Activated gamma-delta T cell (primary cell): ENCODE measurements at places on chromosomes 1 and 21.

GRCh38 chr1:238898856-238899255, 487.5 kb upstream of the CHRM3 start:
- no peak for DNase-seq

DNA sequence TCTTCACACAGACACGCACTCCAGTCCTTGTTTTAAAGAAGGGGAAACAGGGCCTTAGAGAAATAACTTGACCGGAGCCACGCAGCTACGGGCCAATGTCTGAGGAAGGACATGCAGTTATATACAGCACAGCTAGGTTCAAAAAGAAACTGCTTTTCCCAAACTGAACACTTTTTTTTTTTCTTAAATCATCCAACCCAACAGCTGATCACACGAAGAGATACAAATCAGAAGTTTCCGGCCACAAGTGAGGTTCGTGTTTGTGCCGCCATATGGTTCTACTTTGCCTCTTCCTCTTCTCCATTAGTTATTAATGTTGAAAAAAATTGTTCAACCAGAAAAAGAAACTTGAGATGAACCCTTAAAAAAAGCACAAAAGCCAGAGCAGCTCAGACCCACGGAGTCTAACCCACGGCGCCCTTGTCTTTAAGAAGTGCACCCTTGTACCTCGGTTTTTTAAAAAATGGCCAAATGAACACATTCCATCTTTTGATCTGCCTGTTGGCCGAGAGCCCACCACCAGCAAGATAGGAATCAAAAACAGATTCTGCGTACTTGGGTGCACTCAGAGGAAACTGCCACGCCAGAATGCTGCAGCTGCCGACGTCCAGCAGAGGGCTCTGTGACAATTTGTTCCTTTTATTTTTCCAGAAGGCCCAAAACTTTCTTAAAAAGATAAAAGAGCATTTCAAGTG, 78.9 kb downstream of the SLC66A1 start:
- no peak for DNase-seq

GRCh38 chr1:54475946-54476516, 69.8 kb upstream of the SSBP3 start:
- DNase-seq, result no peak

DNA sequence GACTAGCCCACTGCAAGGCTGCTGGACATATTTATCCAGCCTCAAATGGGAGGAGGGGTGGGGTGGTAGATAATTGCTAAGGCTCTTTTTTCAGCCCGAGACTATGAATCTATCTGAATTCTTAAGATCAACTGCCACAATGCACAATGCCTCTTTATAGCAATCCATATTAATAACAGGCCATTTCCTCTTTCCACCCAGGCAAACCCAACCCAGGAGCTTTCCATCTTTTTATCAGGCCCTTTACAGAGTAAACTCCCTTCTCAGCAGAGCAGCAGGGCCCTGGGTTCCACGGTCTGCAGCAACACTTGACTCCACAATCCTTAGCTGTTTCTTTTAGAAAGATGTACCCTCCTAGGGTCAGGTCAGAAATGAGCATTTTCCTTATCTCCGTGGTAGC, 806 bp downstream of the DDOST start:
- DNase-seq, result no peak

GRCh38 chr1:66273656-66274055, 260.3 kb upstream of the SGIP1 start:
- DNase-seq, result no peak

GRCh38 chr1:36284061-36284460, 22.1 kb upstream of the SH3D21 start:
- no peak for DNase-seq

GRCh38 chr1:115654663-115655305, 13.0 kb downstream of the VANGL1 start:
- no peak for DNase-seq

GRCh38 chr21:31872452-31873274, at the start of gene HUNK:
Gene HUNK, plus strand, starts transcription at chr21:31873020. Its CDS starts 655 bp downstream, at chr21:31873675.
- DNase-seq, result no peak

DNA sequence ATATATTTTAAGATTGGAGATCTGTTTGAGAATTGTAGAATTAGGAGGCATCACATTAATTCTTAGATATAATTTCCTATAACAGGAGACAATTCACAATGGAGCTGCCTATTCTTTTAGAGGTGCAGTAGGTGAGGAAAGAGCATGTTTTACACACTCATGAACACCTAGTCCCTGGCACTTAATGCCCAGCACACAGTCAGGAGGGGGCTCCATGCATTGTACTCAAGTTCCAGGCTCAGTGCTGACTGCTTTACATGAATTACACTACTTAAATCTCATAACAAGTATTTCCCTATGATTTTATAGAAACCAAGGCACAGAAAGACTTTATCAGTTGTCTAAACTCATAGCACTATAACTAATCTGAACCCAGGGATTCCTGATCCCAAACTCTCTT, 360 bp upstream of the GBP3 start:
- no peak for DNase-seq

DNA sequence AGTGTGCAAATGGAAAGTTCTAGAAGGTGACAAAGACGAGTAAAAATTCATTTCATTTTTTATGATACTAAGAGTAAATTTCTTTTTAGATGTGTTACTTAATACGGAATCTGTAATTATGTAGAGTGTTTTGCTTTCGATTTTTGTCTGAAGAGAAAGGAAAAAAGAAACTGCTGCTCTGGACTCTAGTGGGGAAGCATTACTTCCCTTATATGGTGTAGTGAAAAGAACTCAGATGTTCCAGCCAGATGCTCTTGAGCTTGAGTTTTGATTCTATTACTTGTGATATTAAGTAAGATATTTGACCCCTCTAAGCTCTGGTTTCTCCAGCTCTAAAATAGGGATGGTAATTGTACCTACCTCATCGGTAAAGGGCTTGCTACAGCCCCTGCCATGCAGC, 12.2 kb upstream of the GPR161 start:
- DNase-seq, result no peak

GRCh38 chr1:12342401-12343003, 112.7 kb downstream of the VPS13D start:
- no peak for DNase-seq

GRCh38 chr1:39788758-39789570, at the start of gene BMP8B:
Gene BMP8B, minus strand, starts transcription at chr1:39788865. Its CDS starts 380 bp downstream, at chr1:39788485.
- peak; percentile 56 for DNase-seq

DNA sequence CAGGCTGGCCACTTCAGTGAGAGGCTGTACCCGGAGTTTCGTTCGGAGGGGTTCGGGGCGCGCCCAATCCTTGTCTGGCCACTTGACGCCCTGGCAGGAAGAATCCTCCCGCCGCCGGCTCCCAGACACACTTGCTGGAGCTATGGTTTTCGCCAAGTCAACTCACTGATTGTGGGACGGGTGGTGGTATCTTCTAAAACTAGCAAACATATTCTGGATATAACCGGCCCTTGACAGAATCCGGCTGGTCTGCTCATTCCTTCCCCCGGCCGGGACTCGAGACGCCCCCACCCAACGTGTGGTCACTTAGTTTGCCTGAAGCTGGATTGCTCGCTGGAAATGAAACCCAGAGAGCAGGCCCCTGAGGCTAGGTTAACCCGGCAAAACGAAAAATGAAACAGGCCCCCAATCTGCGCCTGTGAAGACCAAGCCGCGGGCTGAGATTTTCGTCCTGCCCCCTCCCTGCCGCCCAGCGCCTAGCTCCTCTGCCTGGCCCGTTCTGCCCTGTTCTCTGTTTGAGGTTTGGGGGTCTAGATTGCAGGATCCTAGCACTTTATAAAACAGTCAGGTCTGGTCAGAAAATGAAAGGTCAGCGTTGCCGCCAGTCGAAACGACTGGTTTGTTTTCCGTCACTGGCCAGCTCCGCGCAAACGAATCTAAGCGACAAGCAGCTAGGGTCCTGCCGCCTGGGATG, 4.6 kb downstream of the GFI1 start:
- no peak for DNase-seq

DNA sequence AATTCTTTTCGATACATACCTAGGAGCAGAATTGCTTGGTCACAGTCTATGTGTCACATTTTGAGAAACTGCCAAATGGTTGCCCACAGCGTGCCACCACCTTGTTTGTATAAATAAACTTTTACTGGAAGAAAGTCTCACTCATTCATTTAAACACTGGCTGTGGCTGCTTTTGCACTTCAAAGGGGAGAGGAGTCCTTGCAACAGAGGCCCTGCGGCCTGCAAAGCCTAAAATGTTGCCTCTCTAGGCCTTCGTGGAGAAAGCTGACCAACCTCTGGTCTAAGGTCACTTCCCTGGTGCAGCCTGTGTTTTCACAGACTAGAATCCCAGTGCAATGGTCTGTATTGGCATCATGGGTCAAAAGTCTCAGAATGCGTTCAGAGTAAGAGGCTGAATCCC, 8.3 kb downstream of the RIPK4 start:
- DNase-seq, result no peak

DNA sequence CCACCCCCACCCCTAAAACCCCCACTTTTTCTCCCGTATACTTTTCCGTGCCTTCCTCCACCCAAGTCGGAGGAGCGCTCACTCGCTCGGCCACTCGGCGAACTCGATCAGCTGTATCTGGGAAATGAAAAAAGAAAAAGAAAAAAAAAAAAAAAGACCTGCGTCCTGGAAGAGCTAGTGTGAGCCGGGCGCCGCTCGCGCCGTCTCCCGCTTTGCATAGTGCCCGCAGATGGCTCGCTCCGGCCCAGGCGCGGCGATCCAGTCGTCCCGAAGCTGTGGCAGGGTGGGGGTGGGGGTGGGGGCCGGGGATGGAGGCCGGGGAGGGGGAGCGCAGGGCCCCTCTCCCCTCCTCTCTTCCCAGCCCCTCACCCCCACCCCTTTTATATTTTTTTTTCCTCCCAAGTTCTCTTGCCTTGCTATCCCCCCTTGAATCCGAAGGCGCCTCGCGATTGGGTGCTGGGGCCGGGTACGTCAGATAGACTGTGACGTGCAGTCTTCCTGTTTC, 299 bp upstream of the PROX1 start:
- no peak for DNase-seq

DNA sequence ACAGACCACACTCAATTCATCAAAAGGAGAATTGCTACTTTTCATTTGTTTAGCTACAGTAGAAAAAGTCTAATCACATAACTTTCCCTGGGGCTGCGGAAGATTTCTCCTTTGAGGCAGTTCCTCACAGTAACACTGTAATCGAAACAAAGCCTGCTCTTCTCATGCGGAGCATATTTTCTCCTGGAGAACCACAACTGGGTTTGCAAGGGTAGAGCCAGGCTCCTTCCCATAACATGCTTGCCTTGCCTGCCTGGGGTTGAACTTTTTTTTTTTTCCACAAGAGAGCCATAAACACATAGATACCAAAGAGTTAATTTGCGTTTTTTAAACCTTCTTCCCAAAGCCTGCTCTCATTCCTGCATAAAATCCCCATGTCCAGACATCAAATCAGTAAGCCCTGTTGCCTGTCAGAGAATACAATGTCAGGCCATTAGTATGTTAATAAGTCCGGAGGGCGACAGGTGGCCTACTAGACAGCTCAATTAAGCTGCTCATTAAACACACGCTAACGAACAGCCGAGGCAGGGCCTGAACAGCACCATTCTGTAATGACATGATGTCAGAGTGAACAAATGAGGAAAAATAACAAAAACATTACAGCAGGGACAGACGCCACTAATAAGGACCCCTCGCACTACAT, 107.1 kb upstream of the OLIG2 start:
- no peak for DNase-seq

DNA sequence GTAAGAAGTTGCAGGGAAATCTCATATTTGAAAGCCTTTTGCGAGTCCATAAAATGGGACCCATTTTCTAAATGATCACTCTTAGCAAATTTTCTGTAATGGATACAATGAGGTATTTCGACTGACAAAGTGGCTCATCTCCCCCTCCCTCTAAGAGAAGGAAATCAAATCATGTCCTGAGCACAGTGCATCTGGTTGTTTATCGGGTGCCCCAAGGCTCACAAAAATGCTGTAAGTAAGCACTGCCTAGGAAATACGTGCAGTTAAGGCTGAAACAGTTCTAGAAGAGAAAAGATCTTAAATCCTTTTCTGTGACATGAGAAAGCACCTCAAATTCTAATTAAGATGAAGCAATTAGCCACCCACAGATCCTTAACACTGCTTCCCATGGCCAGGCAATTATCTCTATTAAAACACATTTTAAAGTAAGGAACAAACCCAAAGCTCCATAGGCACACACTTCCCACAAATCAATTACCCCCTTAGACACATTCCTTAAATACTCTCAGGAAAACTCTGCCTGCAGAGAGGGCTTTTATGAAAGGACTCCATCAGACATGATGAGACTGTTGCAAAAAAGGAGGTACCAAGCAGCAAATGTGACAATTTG, 216.3 kb downstream of the KCNH1 start:
- no peak for DNase-seq

DNA sequence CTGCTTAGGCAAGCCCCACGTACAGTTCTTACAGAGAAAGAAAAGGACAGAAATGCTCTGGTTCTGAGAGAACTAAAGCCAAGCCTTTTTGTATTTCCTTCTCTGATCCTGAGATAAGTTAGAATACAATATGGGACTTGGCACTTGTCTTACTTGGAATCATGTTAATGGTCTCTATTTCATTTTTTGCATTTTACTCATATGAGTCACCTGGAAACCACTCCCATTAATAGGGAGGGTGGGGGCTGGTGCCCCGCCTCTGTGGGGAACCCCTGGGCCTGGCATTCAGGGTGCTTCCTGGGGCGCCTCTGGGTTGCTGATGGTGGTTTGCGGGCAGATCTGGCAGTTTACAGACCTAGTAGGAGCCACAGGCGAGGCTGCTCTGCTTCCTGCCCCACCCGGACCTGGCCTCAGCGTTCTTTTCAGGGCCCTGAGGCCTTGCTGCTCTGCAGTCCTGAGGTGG, 26.7 kb downstream of the TSPAN2 start:
- peak; percentile 76 for DNase-seq

- no peak for DNase-seq
Measured at GRCh38 chr1:197327776-197328364, 59.8 kb downstream of the CRB1 start.
